DMS153 (cell line): ENCODE measurements at places on chromosomes 4 and X.

GRCh38 chr4:174154215-174154854 lies 129.1 kb downstream of the FBXO8 start:
- DNase-seq: no peak

GRCh38 chr4:188960411-188961093 lies 821.3 kb downstream of the TRIML1 start:
- peak; percentile 76 for DNase-seq

DNA sequence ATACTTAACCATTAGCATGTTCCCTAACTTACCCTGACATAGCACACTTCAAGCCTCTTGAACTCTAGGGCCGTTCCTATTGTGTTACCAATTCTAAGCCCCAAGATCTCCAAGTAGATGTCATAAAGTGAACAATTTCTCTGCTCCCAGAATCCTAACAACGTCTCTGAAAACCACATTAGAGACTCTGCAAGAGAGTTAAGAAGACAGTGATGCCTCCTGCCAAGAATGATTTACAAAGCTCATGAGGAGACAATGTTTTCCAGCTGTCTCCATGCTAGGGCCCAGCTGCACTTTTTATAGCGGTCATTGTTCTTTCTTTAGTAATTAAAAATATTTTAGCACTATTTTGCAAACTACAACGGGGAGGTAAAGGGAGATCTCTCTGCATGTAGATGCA lies 358.4 kb downstream of the PPP3CA start:
- no peak for DNase-seq

DNA sequence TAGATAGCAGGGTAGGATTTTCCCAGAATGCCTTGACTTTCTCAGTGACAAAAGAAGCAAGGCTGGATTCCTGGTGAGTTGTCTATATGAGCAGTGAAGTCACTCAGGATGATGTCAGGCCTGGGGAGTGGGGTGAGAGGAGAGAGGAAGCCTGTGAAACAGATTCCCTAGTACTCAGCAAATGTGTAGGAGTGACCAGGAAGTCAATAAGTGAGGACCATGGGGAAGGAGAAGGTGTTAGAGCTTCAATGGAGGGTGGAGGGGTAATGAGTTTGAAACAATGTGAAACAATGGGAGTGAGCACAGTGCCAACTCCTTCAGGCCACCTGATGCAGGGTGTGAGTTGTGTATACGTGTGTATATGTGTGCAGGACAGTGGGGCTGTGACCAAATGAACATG lies 2.4 kb upstream of the SLC9A6 start:
- no peak for DNase-seq

GRCh38 chr4:6907658-6908191 lies 1.9 kb upstream of the TBC1D14 start:
- DNase-seq: no peak

DNA sequence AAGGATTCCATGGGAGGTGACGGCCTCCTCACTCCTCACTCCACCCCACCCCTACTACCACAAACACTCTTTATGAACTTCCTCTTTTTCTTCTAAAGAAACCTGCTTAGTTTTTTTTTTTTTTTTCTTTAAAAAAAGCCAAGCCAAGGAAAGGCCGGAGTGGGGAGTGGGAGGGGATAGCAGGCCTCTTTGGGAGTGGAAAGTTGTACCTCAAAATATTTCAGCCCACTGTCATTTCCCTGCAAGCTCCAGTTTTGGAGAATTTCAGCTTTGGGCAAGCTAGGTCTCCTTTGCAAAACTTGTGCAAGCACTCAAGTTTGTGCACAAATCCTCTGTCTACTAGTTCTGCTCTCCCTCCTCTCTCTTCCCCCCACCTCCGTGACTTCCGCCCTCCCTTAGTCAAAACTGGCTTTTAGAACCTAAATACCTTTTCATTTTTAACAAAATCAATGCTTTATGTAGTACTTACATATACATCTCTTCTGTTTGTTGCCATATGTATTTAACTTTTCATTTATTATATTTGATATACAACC lies 512 bp upstream of the ANTXR2 start:
- no peak for DNase-seq

GRCh38 chr4:89069481-89069880 lies 12.5 kb upstream of the FAM13A start:
- no peak for DNase-seq

DNA sequence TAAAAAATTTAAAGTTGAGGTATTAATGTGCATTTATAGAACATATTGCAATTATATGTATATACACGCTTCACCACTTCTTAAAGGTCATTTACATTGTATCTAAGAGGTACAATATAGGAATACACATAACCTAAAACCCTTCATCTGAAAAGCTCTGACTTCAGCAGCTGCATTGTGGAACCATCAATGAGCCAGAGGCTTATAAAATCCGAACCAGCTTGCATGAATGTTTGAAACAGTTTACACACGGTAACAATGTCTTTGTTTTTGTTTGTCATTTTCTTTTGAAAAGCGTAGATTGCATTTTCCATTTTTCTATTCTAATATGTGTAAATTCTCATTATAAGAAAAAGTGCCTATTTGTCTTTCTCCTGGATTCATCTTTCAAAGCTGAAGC lies 221.6 kb downstream of the DCLK2 start:
- DNase-seq: no peak

DNA sequence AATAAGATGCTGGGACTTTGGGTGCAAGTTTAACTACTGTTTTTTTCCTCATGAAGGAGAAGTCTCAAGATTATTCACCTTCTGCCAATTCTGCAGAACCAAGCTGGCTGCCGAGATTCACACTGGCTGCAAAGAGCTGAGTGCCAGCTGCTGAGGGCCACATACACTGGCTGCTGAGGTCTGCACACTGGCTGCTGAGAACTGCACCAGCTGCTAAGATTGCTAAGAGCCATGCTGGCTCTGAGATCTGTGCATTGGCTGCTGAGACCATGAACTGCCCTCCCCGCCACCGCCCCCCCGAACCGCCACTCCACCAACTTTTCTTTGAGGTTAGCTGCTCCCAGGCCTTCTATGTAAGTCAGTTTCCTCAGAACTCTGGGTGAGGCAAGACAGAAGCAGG lies 330.3 kb downstream of the CBLL2 start:
- DNase-seq: no peak

DNA sequence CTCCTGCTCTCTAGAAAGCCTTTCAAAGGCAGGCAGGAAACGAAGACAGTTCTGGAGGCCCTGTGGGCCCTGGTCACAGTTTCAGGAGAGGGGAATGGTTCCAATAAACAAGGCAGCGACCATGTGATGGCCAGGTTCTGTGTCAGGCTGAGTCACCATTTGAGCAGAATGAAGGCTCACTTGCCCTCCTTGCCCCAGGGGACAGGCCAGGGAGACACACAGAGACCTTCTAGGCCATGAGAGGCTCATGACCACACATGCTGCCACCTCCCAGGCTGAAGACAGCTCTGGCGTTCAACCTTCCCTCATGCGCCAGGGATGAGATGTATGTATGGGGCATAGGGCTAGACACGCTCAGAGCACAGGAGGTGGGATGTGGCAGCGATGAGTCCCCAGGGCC lies 22.9 kb upstream of the TRIM2 start:
- DNase-seq: no peak

DNA sequence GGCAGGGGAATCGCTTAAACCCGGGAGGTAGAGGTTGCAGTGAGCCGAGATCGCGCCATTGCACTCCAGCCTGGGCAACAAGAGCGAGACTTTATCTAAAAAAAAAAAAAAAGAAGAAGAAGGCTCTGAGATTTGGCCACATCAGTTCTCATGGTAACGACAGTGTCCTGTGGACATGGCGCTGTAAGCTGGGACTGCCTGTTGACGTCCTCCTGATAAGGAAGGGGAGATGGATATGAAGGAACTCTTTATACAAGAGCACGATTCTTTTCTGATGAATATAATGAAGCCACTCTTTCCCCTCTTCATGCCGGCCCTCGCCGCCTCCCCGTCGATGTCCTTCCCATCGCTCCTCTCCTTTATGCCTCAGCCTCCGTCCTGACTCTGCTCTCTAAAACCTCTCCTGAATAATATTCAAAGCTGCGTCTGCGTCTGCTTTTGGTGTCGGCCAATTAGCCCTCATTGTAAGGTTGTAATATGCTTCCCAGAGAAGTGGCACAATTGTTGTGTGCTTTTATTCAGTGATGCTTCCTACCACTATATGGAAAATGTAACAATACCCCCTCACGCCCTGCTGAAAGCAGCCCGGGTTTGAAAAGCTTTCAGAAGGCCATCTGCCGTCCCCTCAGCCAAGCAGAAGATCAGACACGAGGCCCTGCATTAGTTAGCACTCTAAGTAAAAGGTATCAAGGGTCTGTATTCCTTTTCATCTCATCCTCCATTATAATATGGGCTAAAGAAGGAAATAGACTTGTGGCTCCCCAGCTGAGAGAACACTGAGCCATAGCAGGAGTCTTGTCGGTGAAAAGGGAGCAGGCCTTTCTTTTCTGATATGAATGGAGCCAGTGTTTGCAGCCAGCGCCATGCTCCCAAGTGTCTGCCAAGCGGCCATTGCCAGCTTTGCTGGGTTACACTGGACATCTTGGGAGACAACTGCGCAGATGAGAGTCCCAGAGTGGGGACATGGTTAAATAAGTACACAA lies 22.1 kb upstream of the SCOC start:
- DNase-seq: peak; percentile 30

GRCh38 chr4:8336412-8337075 lies 67.0 kb downstream of the HTRA3 start:
- no peak for DNase-seq

DNA sequence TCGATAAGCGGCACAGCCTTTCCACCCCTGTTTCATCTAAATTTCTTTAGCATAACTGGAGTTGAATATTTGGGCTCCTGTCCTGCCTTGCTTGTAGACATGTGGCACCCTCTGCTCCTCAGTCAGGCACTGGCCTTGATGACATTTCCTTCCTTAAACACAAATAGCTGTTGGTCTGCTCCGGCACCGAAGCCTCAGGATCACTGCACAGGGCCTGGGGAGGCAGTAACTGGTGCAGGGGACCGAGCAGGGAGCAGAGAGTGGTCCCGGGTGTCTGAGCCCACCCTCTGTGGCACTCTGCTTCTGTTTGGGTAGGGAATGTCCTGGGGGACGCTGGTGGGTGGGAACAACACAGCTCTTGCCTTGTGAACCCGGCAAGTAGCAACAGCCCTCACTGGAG lies 13.6 kb downstream of the RGS12 start:
- DNase-seq: no peak

- DNase-seq: no peak
These were observed 188.0 kb downstream of the STIM2 start for GRCh38 chr4:27048429-27049238.

- no peak for DNase-seq
These were observed 218.4 kb upstream of the HCCS start for GRCh38 chrX:10892621-10893225.

DNA sequence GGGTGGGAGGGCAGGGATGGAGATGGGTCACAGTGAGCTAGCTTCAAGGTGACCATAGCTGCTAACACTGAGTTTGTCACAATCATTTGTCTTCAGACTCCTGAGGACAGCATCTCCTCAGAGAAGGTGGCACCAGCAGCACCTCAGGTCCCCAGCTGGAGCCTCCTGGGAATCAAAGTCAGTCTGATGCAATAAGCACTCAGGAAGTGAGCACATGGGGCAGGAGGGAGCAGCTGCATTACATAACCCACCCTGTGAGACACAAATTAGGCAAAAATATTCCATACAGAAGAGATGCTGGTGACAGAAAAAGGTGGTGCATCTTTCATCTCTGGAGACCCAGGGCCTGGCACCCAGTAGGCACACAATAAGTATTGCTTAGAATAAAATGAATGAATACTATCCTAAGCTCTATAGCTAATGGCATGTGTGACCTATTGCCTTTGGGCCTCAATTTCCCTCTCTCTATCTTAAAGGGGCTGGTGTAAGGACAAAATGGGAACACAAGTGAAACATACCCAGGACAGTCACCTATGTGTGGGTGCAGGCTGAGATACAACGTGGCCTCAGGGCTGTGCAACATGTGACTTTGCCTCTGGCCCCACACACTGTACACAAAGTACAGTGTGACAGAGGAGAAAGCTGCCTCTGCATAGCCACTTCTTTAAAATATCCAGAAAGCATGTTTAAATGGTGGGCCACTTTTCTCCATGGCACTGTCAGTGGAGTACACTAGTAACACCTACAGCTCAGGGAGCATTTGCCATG lies 37.1 kb downstream of the SLC39A8 start:
- DNase-seq: no peak

DNA sequence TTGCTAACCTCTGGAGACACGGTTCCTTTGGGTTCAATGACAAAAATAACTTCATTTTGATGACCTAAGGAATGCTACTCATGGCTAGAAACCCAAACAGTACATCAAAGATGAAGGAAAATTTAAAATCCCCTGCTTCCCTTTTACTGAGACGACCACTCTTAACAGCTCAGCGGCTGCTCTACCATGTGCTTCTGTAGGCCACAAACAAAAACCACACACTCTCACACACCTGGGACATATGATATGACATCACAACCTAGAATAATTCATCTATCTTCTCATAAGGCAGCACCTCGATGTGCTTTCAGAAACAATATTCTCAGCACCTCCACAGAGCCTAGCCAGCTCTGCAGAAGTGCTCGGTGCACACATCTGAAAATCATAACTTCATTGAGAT lies 34.7 kb downstream of the ABLIM2 start:
- no peak for DNase-seq

DNA sequence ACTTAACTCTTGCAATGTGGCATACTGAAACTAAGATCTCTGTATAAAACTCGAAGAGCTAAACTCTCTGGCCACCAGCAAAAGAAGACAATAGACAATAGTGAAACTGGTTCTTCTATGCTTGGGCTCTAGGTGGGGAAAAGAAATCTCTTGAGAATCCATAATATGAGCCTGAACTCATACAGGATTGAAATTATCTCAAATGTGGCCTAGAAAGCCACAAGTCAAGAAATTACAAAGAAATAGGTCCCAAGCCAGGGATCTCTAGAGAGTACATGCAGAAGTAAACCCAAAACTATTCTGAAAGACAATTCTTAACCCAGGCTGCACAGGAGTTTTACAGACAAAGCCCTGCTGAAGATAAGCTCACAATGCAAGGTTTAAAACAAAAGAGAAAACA lies 127.4 kb downstream of the ANAPC10 start:
- DNase-seq: no peak

DNA sequence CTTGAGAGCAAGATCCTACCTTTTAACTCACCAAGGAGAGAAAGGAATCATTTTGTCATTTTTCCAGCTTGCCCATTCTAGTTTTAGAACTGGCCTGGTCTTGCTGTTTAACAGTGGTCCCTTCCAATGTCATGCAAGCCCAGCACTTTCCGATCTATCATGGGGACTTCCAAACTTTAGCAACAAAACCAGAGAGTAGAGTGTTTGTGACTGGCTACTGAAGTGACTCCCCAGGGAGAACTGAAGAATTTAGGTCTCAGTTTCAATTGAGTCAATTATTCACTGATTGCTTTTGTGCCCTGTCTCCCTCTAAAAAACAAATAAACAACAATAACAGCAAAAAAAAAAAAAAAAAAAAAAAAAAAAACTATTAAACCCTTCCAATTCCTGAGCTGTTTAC lies 108.3 kb downstream of the LHFPL1 start:
- DNase-seq: no peak
